ENCODE measurements at places on chromosomes 2 and 18.

- no peak for DNase-seq
Observed at GRCh38 chr2:181850936-181851560, 40.5 kb upstream of the ITPRID2 start.

DNA sequence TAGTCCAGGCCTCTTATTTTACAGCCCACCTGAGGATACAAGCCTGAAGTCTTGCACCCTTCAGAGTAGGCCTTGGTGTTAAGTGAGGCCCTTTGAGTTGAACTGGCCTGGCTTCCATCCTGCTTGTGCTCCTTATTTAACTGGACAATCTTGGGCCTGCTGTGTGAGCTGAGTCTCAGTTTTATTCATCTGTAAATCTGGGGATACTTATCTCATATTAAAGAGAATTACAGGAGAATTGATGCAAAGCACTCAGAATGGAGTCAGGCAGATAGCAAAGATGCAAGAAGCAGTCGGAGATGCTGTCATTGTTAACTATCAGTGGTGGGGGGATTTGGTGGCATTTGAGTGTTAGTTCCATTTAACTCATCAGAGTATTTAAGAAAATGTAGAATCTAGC is 36.8 kb downstream of the MFSD6 start:
- no peak for DNase-seq

- no peak for DNase-seq
Observed at GRCh38 chr2:230085201-230085600, 16.5 kb upstream of the SLC16A14 start.

GRCh38 chr2:177857538-177857937 is 215.0 kb downstream of the PDE11A start:
- DNase-seq: no peak
